ENCODE measurements at places on chromosomes 7 and 10.
A peak's percentile ranks its signal among the peaks of the same experiment; 100 is the strongest.

DNA sequence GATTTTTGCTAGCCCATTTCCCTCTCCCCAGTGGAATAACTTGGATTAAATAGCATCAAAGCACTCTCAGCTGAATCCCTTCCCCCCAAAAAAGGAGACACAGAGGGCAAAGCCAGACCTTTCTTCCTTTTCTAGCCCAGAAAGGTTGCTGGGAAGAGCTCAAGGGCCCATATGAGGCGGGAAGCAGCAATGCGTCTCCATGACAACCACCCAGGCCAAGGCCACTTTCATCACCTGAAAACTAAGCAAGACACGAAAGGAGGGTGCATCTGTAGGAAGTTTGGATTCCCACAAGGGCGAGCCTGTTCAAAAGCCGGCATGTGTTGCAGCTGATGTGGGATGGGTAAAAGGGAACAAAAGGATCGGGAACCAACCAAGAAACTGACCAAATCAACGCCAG, 229.1 kb downstream of the PLXNA4 start:
- no peak for DNase-seq

DNA sequence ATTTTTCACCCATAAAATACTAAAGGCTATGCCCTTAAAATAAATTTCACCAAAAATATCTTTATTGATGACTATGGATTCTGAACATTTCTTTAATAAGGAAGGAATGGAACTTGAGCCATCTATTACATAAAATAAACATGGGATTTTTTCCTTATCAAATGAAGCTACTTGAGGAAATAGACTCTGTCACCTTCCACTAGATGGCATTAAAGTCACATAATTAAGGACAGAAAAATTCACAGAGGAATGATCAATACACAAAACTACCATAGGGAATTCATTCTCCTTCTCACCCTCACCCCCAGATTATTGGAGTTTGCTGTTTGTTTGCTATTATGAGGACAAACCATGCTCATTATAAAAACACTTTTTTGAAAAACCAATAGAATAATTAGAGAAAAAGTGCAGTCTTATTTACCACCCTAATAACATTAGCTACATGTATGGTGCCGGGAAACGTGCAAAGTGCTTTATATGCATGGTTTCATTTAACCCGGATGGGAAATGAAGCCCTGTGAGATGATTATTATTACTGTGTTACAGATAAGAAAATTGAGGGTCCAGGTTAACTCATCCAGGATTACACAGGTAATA, 21.1 kb upstream of the FOXI2 start:
- peak; percentile 47 for DNase-seq

DNA sequence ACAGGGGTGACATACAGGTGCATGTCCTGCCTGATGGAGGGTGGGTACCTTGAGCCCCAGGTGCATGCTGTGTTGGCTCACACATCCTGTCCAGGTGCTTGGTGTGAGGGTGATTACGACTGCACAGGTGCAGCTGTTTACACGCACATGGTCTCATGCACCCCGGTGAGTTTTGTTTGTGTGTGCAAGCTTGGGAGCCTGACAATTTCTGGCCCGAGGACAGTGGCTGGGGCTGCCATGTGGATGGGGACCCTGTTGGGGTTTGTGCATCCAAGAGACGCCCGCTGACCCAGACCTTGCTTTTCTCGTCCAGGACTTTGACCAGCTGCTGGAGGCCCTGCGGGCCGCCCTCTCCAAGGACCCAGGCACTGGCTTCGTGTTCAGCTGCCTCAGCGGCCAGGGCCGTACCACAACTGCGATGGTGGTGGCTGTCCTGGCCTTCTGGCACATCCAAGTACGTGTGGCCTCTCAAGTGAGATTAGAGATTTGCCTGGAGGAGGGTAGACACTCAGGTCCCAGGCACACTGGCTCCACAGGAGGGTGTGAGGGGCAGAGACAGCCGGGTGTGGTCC, 61.7 kb downstream of the PRF1 start:
- no peak for DNase-seq

- DNase-seq: no peak
Measured at GRCh38 chr7:132907380-132907940, 174.4 kb downstream of the CHCHD3 start.

DNA sequence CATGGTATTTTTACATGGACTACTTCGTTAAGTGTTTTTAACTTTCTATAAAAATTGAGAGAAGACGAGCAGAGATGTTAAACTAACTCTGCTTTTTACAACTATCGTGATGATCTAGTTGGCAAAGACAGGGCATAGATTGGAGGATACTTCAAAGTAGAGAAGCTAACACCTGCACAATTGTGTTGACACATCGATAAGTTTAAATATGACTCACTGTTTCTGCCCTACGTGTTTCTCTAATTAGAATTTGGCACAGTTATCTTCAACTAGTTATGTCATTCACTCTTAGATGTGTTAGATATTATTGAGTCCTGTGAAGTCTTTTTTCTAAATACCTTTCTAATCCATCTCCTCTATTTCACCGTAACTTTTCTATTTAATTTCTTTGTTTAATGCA, 68.5 kb upstream of the FERD3L start:
- no peak for DNase-seq

DNA sequence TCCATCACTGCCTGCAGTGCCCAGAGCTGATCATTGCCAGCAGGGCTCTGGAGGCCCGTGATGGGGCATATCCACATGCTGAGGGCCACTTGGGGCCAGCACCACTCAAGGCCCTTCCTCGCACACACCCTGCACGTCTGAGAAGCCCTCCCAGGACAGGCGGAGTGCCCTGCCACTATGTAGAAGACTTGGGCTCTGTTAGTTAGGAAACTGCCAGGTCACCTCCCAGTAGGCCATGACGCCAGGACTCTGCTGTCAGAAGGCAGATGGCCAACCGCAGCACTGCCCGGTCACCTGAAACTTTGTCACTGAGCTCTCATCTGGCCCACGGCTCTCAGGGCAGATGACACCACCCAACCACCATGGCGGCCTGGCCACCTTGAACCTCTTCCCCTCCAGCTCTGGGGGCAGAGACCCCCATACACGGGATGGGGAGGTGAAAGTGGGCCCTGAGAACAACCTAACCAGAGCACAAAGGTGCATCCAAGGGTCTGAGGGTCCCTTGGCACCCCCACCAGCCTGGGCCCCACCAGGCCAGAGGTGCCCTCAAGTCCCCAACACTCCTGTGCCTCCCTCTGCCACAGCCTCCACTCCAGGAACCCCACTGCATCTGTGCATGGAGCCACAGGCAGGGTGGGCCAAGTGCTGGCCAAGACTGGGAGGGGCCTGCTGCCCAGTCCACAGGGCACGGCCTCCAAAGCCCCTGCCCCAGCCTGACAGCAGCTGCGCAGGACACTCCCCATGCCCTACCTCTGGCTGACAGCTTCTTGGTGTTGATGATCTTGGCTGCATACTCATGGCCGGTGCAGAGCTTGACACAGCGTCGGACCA, 41.8 kb downstream of the CAMK2B start:
- DNase-seq: no peak

DNA sequence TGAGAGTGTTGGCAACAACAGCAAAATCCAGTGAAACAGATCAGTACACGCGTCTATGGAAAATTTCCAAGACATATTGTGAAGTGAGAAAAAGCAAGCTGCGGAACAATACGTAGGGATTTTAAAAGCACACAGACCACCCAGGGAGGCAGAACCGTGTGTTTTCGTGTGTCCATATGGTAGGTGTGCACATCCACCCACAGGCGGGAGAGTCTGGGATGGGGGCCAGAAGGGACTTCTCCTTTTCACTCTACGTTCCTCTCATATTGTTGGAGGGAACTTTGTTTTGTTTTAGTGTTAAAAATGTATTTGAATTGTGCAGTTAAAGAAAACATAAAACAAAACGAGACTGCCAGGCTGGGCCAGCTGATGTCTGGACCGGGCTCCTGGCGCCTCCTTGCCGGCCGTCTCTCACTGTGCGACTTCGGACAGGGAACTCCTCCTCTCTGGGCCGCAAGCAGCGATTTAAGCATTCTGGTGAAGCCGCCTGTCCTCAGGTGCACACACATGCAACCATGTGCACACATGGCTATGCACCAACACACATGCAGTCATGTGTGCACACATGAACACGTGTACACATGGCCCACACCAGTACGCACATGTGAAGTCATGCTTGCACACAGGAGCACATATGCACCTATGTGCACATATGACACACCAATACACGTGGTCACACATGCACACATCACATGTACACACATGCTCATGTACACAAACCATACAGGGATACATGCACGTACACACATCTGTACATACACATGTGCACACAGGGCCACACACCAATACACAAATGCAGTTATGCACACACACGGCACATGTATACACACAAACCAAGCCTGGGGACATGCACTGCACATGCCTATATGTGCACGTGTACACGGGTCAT, 141.1 kb downstream of the ELFN1 start:
- no peak for DNase-seq

- DNase-seq: no peak
Measured at GRCh38 chr7:49125246-49125645, 200.9 kb downstream of the CDC14C start.
